ENCODE measurements at places on chromosomes 16 and 17.

GRCh38 chr17:4591529-4591928, 7.2 kb downstream of the SMTNL2 start:
- H3K4me1 ChIP-seq: peaks cover 6% of the 10 kb centered on the region
- H3K36me3 ChIP-seq: no peaks in the 10 kb centered on the region
- H3K4me3 ChIP-seq: no peak overlapping the region
- peaks cover 47% of the 10 kb centered on the region for H3K27me3 ChIP-seq
- H3K27ac ChIP-seq: no peak overlapping the region

DNA sequence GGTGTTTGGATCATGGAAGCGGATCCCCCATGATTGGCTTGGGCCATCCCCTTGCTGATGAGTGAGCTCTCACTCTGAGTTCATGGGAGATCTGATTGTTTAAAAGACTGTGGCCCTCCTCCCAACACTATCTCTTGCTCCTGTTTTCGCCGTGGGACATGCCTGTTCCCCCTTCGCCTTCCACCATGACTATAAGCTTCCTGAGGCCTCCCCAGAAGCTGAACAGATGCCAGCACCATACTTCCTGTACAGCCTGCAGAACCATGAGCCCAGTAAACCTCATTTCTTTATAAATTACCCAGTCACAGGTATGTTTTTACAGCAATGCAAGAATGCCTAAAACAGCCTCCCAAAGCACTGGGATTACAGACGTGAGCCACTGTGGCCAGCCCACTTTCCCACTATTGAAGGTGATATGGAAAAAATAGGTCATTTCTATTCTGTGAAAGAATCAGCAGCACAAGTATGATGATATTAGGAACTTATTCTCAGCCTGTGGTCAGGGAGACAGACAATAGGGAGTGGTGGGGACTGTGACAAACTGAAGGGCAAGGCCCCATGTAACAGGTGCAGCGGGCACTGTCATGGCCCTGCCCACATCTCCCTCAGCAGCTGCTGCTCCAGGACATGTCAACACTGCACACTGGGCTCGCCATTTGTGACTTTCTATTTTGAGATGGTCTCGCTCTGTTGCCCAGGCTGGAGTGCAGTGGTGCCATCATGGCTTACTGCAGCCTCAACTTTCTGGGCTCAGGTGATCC, 33.7 kb upstream of the LITAF start:
- no peaks in the 10 kb centered on the region for H3K36me3 ChIP-seq
- DNase-seq: no peak
- H3K4me1 ChIP-seq: peaks cover 36% of the 10 kb centered on the region
- H3K4me3 ChIP-seq: peak overlapping the region; percentile 28

- H3K27me3 ChIP-seq: peaks cover 10% of the 10 kb centered on the region
- H3K36me3 ChIP-seq: no peaks in the 10 kb centered on the region
- no peak overlapping the region for H3K27ac ChIP-seq
- H3K4me1 ChIP-seq: no peaks in the 10 kb centered on the region
- DNase-seq: no peak
Measured at GRCh38 chr17:13352747-13353415, 248.8 kb downstream of the HS3ST3A1 start.

DNA sequence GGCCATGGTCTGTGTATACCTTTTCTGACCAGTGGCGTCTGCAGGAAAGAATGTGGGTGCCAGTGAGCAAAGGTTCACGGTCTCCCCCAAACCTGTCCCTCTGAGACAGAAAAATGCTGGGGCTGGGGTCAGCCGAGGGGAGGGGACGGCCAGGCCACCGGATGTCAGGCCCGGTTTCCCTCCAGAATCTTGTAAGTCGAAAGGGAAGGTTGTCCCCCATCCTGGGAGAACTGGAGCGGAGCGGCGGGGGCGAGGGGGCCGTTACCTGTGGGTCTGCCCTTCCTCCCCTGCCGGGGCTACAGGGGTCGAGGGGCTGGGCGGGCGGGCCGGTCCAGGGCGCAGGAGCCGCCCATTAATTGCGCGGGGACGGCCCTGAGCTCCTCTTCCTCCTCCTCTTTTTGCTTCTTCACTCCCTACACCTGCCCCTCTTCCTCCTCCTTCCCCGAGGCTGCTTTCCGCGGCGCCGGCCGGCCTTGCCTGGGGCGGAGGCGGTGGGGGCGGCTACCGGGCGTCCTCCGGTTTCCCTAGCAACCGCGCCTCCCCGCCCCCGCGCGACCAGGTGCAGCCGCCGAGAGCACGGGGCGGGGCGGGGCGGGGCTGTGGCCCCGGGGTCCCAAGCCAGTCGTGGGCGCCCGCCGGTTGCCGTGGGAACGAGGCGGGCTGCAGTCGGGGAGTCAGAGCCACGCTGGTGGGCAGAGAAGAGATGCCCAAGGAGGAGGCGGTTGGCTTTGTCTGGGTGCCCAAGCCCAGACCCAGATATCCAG, at the start of gene MARCHF10:
MARCHF10 (minus strand) TSS at position 503 of the 764 bp plus-strand sequence. CDS start 6,579 bp downstream, outside the sequence.
- H3K27me3 ChIP-seq: peaks cover 39% of the 10 kb centered on the region
- peak within 1 kb of the TSS; percentile 39 for H3K4me3 ChIP-seq
- DNase-seq: no peak
- no peak within 1 kb of the TSS for H3K27ac ChIP-seq
- H3K4me1 ChIP-seq: peaks cover 8% of the 10 kb centered on the region

DNA sequence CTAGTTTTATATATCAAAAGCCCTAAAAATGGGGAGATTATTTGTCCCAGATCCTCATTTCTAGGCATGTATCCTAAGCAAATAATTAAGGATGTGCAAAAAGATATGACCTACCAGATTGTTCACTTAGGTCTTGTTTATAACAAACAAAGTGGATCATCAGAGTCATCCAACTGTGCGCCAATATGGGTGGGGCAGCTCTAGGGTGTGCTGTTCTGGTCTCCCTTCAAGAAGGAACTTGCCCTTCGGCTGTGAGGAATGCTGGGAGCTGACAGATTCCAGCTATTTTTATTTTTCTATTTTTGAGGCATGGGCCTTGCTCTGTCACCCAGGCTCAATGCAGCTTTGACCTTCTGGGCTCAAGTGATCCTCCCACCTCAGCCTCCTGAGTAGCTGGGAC, 13.8 kb downstream of the CHP2 start:
- no peaks in the 10 kb centered on the region for H3K4me1 ChIP-seq
- no peak overlapping the region for H3K27ac ChIP-seq
- peaks cover 1% of the 10 kb centered on the region for H3K36me3 ChIP-seq

- H3K4me1 ChIP-seq: peaks cover 8% of the 10 kb centered on the region
Measured at GRCh38 chr17:44529864-44530263, 26.7 kb upstream of the GPATCH8 start.

- H3K4me3 ChIP-seq: no peak overlapping the region
- no peaks in the 10 kb centered on the region for H3K27me3 ChIP-seq
- H3K36me3 ChIP-seq: peaks cover 5% of the 10 kb centered on the region
- H3K4me1 ChIP-seq: peaks cover 7% of the 10 kb centered on the region
- DNase-seq: no peak
Measured at GRCh38 chr17:15658296-15658695, 25.8 kb downstream of the TRIM16 start.

DNA sequence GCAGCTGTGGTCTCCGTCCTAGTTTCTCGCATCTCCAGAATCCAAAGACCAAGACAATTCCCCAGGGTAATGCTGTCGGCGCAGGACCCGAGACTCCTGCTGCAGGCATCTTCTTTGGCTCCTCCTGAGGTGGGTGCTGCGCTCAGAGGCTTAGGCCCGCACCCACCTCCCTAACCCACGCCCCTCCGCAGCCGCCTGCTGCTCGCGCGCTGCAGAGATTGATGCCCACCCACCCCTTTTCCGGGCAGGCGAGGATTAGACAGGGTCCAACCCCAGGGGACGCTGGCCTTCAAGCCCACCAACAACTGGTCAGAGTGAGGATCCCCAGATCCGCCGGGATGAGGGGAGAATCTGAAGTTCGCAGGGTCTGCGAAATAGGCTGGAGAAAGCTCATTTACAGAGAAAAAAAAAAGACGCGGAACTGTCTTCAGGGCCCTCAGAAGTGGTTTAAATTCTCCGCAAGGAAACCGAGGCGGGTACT, 27.9 kb downstream of the SLFN11 start:
- peak overlapping the region; percentile 95 for H3K4me3 ChIP-seq
- no peak for DNase-seq
- no peaks in the 10 kb centered on the region for H3K27me3 ChIP-seq
- H3K4me1 ChIP-seq: peaks cover 27% of the 10 kb centered on the region

DNA sequence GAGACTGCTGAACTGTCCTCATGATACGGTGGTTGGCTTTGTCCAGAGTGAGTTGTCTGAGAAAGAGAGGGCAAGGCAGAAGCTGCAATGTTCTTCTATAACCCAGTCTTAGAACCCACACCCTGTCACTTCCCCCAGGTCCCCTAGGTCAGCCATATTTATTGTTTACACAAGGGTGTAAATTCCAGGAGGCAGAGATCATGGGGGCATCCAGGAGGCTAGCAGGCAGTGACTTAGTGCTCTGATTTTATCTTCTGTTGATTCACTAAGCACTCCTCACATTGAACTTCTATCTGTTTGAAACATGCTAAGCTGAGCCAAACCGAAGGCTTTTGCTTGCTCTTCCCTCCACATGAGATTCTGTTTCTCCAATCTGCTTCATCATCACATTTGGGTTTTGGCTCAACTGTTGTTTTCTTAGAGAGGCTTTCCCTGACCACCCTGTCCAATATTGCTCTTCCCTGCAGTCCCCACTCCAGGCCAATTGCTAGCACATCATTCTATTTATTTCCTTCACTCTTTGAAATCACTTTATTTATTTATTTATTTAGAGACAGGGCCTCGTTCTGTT, 34.3 kb upstream of the SHISA9 start:
- no peak for DNase-seq
- H3K36me3 ChIP-seq: no peaks in the 10 kb centered on the region
- H3K27me3 ChIP-seq: peaks cover 33% of the 10 kb centered on the region
- no peak overlapping the region for H3K4me3 ChIP-seq

GRCh38 chr16:72210072-72210471, 38.1 kb upstream of the PMFBP1 start:
- H3K27ac ChIP-seq: no peak overlapping the region
- no peaks in the 10 kb centered on the region for H3K36me3 ChIP-seq

DNA sequence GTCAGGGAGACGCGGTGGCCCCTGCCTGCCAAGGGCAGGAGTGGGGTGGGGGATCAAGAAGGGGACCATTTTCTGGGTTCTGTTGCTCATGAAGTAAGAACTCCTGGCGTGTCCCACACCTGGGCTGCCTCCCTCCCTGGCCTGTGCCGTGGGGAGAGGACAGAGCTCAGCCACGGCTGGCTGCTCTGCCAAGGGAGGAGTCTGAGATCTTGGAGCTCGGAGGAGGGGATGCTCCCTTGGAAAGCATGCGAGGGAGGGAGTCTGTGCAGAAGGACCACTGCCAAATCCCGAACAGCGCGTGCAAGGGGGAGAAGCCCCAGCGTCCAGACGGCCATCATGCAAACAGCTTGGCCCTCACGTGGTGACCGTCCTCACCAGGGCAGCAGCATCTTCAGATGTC, 64.2 kb upstream of the ZNF469 start:
- H3K4me3 ChIP-seq: no peak overlapping the region
- peaks cover 16% of the 10 kb centered on the region for H3K27me3 ChIP-seq
- no peak for DNase-seq
- no peak overlapping the region for H3K27ac ChIP-seq
- H3K36me3 ChIP-seq: no peaks in the 10 kb centered on the region
- H3K4me1 ChIP-seq: no peaks in the 10 kb centered on the region

DNA sequence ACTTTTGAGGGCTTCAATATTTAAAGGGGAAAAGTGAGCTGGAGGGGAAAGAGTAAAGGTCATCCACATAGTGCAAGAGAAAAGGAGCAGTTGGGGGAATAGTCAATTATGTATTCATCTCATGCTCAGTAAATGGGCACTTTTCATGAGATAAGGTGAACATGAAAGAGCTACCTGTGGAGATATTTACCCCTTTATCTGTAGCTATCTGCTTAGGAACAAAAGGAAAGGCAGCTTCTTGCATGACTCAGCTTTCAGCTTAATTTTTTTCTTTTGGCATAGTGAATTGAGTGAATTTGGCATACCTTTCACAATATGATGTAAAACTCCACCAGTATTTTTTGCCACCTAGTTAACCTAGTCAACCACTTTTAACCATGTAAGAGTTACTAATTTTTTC, 26.4 kb downstream of the CPD start:
- DNase-seq: no peak
- no peak overlapping the region for H3K4me3 ChIP-seq
- no peaks in the 10 kb centered on the region for H3K27me3 ChIP-seq

GRCh38 chr17:79616801-79617200, 6.0 kb upstream of the RBFOX3 start:
- no peak for DNase-seq
- H3K27me3 ChIP-seq: peaks cover 65% of the 10 kb centered on the region

GRCh38 chr17:51169340-51169739, 3.1 kb downstream of the NME2 start:
- no peaks in the 10 kb centered on the region for H3K27me3 ChIP-seq
- peaks cover 6% of the 10 kb centered on the region for H3K36me3 ChIP-seq
- H3K4me3 ChIP-seq: no peak overlapping the region
- peaks cover 22% of the 10 kb centered on the region for H3K4me1 ChIP-seq
- no peak for DNase-seq

GRCh38 chr16:1647856-1648255, 30.2 kb upstream of the JPT2 start:
- no peak overlapping the region for H3K27ac ChIP-seq
- peaks cover 10% of the 10 kb centered on the region for H3K36me3 ChIP-seq
- no peaks in the 10 kb centered on the region for H3K27me3 ChIP-seq
- no peak for DNase-seq
- H3K4me1 ChIP-seq: peaks cover 32% of the 10 kb centered on the region

GRCh38 chr17:75783803-75784472, 668 bp upstream of the UNK start:
- H3K27ac ChIP-seq: peak overlapping the region; percentile 99
- peaks cover 3% of the 10 kb centered on the region for H3K36me3 ChIP-seq
- peaks cover 26% of the 10 kb centered on the region for H3K4me1 ChIP-seq

GRCh38 chr17:55177855-55178217, 86.9 kb upstream of the HLF start:
- H3K27me3 ChIP-seq: no peaks in the 10 kb centered on the region
- H3K27ac ChIP-seq: no peak overlapping the region
- no peak overlapping the region for H3K4me3 ChIP-seq
- H3K36me3 ChIP-seq: peaks cover 2% of the 10 kb centered on the region
- peaks cover 20% of the 10 kb centered on the region for H3K4me1 ChIP-seq

GRCh38 chr17:17062356-17062755, 20.1 kb downstream of the MPRIP start:
- no peak overlapping the region for H3K4me3 ChIP-seq
- no peaks in the 10 kb centered on the region for H3K36me3 ChIP-seq
- DNase-seq: no peak
- H3K27ac ChIP-seq: no peak overlapping the region
- H3K4me1 ChIP-seq: peaks cover 57% of the 10 kb centered on the region
- no peaks in the 10 kb centered on the region for H3K27me3 ChIP-seq

DNA sequence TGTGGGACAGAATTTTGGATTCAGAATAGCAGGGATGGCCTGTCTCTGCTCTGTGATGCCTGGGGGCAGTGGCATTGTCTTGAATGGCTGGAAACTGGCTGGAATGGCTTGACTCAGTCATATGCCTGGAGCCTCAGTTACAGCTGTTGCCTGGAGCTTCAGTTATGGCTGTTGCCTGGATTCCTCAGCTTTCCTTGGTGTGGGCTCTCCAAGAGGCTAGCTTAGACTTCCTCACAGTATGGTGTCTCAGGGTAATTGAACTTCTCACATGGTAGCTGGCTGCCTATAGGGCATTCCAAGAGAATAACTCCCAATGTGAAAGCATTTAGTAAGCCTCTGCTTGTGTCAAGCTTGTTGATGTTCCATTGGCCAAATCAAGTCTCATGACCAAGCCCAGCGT, 21.1 kb downstream of the KRT23 start:
- no peak for DNase-seq
- peaks cover 22% of the 10 kb centered on the region for H3K27me3 ChIP-seq
- no peak overlapping the region for H3K4me3 ChIP-seq
- H3K4me1 ChIP-seq: peaks cover 6% of the 10 kb centered on the region
- no peaks in the 10 kb centered on the region for H3K36me3 ChIP-seq
- H3K27ac ChIP-seq: no peak overlapping the region
